LNCaP clone FGC (cell line): ENCODE measurements at places on chromosomes 13 and 19.

DNA sequence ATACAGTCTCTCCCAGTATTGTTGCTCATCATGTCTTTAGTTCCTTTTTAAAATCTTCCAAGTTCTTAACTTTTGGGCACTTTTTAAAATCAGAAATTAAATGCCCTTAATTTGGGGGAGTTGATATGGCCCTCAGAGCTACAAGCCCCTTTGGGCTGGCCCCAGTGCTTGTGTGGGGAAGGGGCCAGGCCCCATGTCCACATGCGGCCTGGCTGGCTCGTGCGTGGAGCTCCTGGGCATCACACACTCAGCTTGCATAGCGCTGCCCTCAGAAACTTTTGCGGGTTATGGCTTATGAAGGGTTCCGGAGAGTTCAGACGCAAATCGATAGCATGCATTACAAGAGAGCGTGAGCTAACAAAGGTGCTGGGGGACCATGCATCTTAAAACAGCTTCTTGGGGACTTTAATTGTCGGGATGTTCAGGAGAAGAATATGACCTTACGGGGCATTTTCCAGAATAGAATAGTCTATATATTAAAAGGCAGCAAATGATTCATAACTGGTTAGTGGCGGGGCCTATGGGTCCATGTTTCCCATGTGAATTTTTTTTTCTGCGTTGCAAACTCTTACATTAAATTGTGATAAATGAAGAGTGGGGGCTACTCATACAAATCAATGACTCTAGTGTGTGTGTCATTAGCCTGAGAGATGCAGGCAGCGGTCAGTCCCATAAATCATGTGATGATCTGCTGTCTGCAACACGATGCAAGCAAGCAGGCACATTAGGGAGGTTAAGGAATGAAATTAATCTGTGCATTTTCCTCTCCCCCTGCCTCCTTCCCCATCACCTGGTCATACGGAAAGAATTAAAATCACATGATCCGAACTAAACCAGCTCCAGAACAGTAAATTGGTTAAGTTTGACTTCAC, 185.8 kb upstream of the TSHZ3 start:
- DNase-seq: no peak

GRCh38 chr19:11692127-11692790, 46.5 kb downstream of the ZNF823 start:
- no peak for DNase-seq

DNA sequence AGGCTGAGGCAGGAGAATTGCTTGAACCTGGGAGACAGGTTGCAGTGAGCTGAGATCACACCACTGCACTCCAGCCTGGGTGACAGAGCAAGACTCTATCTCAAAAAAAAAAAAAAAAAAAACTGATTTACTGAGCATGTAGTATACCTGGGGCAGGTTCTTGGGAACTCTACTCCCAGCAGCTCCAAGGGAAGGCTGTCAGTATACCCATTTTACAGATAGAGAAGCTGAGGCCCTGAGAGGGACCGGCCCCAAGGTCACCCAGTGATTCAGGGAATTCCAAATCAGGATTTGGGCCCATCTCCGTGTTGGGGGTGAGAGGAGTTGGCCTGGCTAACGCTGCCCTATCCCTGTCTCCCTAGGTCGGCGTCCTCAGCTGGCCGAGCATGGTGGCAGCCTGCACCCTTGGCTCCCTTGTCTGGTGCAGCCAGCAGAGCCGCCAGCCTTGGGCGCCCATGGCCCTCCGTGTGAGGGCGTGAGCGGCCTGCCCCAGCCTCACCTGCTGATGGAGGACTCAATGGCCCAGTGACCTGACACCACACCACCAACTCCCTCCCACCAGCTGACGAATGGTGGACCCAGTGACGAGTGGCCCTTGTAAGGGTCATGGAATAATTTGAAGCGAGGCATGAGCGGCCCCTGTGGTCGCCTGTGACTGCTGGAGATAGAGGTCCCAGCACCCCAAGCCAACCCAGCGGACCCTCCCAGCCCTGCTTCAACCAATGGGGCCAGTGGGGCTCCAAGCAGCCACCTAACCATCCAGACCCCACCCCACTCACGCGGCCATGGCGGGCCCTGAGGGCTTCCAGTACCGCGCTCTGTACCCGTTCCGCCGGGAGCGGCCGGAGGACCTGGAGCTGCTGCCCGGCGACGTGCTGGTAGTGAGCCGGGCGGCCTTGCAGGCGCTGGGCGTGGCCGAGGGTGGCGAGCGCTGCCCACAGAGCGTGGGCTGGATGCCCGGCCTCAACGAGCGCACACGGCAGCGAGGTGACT, 2.4 kb downstream of the PIK3R2 start:
- DNase-seq: no peak

- no peak for DNase-seq
Measured at GRCh38 chr13:83761631-83762030, 120.6 kb downstream of the SLITRK1 start.

GRCh38 chr19:24033963-24034342, 53.0 kb upstream of the ZNF254 start:
- no peak for DNase-seq

- no peak for DNase-seq
Measured at GRCh38 chr19:49614096-49614833, 23.3 kb downstream of the PRR12 start.

DNA sequence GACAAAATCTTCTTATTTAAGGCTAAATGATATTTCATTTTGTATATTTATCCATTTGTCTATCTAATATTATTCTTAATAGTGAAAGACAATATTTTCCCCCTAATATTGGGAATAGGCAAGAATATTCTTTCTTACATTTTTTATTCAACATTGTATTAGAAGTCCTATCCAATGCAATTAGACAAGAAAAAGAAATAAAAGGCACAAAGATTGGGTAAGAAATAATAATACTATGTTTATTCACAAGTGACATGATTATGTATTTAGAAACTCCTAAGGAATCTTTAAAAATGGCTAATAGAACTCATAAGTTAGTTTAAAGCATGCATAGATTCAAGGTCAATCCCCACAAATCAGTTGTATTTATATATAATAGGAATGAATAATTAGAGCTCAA, 11.3 kb upstream of the CRYL1 start:
- no peak for DNase-seq

- DNase-seq: no peak
Measured at GRCh38 chr13:72539925-72540324, 187.5 kb downstream of the MZT1 start.

DNA sequence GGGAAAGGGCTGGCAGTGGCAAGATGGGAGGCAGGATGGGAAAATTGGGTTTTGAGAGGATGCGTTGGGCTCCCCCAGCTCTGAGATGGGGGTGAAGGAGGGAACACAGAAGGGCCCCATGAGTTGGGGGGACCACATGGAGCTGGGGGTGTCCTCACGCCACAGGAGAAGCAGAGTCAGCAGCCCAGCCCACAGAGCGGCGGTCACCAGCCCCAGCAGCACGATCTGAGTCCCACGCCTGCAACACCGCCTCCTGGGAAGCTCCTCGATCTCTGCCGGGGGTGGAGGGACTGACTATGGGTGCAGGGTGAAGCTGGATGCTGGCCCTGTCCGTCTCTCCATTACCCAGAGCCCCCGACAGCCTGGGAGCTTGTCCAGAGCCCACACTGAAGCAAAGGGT, 3.3 kb downstream of the FCER2 start:
- no peak for DNase-seq

DNA sequence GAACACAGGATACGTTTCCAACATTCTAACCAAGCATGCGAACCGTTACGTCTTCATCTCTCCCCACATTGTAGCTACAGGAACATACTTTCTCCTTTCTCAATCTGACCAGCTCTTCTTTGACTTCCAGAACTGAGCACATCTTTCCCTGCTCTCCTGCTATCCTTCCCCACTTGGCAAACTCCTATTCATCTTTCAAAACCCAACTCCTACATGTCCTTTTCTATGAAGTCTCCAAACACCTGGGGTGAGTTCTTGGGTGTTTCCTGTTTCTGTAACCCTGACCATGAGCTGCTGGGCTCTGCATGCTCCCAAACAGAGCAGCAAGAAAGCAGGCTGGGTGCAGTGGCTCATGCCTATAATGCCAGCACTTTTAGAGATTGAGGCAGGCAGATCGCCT, 6.6 kb downstream of the ACER1 start:
- DNase-seq: no peak

DNA sequence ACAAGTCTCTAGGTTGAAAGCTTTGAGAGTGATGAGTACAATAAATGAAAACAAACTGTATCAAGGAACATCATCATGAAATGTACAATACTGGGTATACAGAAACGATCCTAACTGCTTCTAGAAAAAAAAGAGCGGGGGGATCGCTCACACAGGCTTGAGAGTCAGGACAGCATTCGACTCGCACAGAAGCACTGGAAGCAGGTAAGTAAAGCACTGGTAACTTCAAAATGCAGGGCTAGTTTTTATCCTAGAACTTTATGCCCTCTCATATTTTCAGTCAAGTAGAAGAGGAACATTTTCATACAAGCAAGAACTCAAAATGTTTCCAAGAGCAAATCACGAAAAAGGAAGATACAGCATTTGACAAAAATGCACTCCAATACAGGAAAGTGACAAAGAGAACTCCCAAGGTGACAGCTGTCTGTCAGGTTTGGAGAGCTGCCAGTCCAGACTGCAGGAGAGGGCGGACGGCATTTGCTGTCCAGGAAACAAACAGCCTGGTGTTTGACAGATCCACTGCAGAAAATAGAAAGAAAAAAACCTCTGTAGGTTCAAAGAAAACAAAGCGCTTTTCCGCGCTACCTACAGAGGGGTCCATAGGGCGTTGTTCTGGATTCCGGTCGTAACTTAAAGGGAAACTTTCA, 58.2 kb upstream of the XPO4 start:
- DNase-seq: no peak

DNA sequence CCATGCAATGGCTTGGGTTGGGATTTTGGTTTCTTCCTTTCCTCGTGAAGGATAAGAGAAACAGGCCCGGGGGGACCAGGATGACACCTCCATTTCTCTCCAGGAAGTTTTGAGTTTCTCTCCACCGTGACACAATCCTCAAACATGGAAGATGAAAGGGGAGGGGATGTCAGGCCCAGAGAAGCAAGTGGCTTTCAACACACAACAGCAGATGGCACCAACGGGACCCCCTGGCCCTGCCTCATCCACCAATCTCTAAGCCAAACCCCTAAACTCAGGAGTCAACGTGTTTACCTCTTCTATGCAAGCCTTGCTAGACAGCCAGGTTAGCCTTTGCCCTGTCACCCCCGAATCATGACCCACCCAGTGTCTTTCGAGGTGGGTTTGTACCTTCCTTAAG, 24.1 kb downstream of the SPC24 start:
- no peak for DNase-seq

DNA sequence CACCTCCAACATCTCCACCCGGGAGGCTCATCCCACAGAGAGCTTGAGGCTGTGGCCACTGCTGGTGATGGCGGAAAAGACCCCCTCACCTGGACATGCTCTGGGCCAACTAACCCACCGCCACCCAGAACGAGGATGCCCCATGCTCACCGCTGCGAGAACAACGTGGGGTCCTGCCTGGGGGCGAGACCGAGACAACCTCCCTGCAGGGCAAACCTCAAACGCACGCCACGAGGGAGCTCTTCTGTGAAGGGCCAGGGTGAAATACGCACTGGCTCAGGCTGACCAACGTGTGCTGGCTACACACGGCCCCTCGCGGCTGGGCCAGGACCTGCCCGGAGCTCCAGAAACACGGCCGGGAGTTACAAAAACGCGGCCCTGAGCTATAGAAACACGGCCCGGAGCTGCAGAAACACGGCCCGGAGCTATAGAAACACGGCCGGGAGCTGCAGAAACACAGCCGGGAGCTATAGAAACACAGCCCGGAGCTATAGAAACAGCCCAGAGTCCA, 19.0 kb upstream of the PLPP2 start:
- DNase-seq: peak; percentile 61

DNA sequence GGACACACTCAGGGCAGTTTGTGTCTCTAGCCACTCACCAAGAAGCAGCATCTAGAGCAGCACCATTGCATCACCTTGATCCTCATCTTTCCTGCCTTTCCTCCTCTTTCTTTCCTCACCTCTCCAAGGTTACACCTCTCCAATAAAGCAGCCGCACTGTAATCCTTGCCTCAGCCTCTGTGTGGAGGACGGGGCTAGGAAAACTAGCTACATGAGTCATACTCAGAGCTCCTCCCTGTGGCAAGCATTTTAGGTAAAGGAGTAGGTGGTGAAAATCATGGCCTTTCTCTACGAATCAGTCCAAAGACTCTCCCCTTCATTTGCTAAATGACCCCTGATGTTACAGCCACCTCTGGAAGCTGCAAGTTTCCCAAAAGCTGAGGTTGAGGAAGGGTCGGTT, 108.9 kb downstream of the DNAJC15 start:
- DNase-seq: peak; percentile 37

DNA sequence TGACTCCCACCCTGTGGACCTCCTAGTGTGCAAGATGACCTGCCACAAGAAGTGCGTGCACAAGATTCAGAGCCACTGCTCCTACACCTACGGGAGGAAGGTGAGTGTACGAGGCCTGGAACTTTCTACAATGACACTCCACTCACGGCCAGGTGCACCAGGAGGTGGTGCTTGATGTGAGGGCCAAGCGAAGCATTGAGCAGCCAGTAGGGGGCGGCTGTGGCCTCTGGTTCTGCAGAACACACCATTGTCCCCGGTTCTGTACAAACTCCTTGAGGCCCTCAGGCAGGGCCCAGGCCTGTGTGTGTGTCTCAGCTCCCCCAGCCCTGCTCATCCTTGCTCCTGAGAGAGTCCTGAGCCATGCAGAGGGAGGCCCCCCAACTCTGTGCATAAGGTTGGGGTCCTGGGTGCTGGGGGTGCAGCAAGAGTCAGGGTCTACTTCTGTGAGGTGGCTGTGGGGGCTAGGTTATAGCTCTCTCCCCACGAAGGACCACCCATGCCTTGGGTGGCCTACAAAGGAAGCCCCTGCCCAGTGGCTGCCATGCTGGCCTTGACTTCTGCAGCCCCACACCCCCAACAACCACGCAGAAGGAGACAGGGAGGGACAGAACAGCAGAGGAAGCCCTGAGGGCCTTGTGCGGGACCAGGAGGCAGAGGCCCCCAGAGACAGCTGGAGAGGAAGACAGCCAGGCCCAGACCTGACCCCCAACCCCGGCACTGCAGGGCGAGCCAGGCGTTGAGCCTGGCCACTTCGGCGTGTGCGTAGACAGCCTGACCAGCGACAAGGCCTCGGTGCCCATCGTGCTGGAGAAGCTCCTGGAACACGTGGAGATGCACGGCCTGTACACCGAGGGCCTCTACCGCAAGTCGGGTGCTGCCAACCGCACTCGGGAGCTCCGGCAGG, 9.7 kb upstream of the USE1 start:
- DNase-seq: peak; percentile 30

DNA sequence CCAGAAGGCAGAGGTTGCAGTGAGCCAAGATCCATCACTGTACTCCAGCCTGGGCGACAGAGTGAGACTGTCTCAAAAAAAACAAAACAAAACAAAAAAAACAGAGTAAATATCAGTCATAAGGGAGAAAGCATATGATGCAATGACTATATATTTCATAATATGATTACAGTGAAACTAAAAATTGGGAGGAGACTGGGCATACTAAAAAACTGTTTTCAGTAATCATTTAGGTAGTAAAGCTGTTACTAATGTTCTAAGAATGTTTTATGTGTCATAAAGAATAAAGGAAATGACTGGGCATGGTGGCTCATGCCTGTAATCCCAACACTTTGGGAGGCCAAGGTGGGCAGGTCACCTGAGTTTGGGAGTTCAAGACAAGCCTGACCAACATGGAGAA, 15.9 kb downstream of the ZNF573 start:
- no peak for DNase-seq
